ENCODE measurements at places on chromosomes 13 and 19.
A peak's percentile ranks its signal among the peaks of the same experiment; 100 is the strongest.

GRCh38 chr13:19023115-19023514 lies 158.5 kb downstream of the TUBA3C start:
- no peak for DNase-seq

DNA sequence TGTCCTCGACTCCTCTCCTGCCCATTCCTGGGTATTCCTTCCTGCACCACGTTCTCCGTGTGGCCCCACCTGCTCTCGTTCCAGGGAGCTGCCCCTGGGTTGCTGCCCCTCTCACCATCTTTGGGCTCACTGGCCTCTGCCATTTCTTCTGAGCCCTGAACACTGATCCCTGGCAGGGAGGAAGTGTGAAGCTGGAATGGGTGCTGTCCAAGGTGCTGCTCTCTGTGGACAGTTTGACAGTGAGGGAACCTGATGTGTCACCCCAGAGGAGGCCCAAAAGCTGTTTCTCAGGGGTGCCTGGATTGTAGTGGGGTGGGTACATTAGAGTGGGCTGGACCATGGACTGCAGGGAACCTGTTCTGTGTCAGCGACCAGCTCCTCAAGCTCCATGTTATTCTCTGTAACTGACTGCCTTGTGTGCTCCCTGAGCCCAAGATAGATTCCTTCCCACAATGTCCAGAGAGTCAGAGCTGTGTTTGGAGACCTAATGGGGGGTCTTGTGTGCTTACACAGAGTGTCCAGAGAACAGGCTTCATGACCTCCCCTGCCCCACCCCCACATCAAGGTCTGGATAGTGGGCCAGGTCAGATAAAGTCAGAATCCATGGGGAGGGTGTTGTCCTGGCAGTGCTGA lies 7.2 kb upstream of the CEACAM8 start:
- DNase-seq: no peak

DNA sequence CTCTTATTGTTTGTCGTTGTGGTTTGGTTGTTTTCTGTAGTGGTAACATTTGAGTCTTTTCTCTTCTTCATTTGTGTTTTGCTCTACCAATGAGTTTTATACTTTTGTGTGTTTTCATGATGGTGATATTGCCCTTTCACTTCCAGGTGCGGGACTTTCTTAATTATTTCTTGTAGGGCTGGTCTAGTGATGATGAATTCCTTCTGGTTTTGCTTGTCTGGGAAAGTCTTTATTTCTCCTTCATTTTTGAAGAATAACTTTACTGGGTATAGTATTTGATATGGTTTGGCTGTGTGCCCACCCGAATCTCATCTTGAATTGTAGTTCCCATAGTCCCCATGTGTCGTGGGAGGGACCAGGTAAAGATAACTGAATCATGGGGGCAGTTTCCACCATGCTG lies 6.8 kb upstream of the CLEC4M start:
- no peak for DNase-seq

DNA sequence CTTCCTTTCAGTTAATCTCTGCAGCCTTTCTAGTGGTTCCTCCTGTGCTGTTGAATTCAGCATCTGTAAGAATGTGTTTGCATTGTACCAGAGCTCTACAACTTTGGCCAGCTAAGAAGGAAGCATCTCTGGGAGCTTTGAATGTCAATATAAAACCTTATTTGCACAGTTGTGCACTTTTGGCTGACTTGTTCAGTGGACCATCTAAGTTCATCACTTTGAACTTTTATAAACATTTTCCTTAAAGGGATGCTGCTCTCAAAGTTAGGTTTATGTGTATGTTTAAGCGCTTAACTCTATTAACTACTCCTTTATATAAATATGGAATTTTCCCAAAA lies 15.6 kb downstream of the POLR1D start:
- DNase-seq: no peak

- no peak for DNase-seq
These were observed 149.3 kb downstream of the VWA8 start for GRCh38 chr13:41811588-41812021.

- DNase-seq: no peak
These were observed 384.3 kb downstream of the HS6ST3 start for GRCh38 chr13:96474181-96474557.

- no peak for DNase-seq
These were observed 2.2 kb upstream of the COX6B1 start for GRCh38 chr19:35645680-35646511.

- no peak for DNase-seq
These were observed at the start of gene TOMM40 for GRCh38 chr19:44891016-44891882. TSS of gene TOMM40 (plus strand) at chr19:44891254. CDS start at chr19:44891416, 162 bp downstream.

DNA sequence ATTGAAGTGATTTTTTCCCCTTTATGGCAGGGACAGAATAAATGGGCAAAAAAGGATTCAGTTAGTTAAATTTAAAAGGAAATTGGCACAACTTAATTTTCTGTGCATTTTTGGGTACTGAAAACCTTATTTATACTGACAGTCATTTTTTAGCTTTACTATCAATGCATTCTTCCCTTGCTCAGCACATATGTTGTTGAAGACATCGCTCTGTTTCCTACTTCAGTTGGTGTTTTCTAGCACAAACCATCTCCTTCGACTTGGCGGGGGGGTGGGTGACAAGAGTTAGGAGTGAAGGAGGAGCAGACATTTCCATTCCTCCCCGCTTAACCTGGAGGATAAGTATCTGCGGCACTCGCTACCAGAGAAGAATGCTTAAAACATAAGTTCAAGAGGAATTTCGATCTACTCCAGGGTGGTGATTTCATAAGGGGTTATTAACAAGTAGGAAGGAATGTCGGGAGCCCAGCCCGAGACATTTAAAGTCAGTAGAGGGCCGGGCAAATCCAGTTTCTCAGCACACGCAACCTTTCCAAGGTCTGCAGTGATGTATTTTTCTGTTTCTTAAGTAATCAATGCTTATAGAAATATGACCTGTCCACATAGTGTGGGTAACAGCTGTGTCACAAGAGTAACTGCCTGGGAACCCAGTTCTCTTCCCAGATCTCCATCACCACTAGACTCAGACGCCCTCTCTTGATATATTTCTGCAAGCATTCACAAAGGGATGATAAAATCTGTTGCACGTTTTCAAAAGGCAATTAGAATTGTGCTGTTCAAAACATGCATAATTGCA lies 525.8 kb downstream of the MYO16 start:
- no peak for DNase-seq

DNA sequence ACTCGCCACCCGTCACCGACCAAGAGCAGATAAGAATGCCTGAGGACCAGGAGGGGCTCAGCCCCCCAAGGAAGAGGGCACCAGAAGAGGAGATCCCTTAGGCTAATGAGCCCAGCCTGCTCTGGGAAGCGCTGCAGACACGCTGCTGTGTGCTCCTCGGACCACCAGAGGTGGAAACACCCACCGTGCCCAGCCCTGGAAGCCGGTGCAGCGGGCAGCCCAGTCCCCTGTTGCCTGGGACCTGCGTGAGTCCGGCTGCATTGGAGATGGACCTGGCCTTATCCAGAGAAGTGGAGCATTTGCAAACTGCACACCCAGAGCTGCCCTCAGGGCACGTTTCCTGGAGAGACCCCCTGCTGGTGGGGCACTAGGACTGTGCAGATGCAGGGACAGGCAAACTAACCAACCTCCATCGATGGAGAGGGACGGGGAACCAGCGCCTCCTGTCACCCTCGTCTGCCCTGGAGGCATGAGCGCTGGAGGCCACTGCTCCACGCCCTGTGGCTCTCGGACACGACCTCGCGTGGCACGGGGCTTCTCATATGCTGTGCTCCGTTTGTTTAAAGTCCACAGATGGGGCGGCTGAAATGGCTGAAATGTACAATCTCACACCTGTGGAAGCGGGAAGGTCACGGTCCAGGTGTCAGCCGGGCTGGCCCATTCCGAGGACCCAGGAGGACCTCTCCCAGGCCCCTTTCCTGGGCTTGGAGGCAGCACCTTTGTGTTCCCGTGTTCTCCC lies 153.9 kb downstream of the KDM4B start:
- DNase-seq: no peak

GRCh38 chr13:42322806-42323205 lies 50.9 kb downstream of the AKAP11 start:
- no peak for DNase-seq

- DNase-seq: no peak
These were observed 14.8 kb downstream of the RB1 start for GRCh38 chr13:48318377-48318811.

DNA sequence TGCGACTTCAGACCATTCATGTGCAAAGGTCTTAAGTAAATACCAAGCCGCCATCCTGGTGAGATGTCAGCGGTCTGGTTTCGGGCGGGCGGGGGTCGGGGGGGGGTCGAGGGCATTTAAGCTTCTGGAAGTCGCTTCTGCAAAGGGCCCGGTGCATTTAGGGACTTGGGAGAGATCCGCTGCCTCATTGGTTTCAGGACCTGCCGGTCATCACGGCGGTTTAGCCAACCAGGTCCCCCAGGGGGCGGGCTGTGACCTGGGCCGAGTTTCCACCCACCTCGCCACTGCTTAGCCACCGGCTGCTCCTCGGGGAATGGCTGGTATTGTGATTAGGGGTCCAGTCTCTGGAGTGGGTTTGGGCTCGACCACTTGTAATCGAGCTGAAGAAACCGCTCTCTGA lies 7.8 kb downstream of the ANKLE1 start:
- no peak for DNase-seq

DNA sequence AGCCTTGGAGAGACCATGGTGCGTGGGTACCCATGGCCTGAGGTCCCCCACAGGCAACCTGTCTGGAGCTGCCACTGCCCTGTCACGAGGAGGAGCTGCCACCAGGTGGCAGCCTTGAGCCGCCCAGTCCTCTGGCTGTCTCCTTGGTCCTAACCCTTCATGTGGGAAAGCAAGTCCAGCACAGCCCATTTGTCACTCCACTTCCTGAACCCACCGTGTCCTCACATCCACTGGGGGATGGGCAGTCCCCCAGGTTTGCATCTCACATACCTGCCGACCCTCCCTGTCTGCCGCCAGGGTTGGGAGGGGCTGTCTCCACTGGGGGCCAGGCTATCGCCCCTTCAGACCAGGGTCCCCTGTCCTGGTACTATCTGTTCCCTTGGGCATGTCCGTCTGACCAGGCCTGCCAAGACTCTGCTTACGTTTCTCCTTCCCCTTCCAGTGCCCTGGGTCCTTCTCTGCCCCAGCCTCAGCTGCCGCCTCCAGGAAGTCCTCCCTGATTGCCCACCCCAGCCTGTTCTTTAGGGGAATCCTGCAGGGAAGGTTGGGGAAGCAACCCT lies 4.5 kb downstream of the FAM174C start:
- peak; percentile 84 for DNase-seq

DNA sequence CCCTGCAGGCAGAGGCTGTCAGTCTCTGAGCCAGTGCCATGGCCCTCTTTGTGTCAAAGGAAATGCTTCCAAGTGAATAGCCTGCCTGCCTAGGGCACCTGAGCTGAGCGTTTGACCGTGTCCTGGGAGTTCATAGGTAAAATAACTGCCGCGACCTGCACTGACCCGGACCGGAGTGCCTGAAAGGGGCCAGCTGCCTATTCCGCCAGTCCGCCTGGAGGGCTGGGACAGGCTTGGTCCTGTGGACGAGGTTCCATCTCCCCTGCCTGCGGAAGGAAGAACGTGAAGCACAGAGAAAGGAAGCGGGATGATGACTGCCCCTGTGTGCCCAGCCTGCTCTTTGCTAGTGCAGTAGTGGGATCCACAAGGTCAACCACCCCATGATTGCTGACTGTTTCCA lies 17.5 kb upstream of the ZNF492 start:
- DNase-seq: no peak

DNA sequence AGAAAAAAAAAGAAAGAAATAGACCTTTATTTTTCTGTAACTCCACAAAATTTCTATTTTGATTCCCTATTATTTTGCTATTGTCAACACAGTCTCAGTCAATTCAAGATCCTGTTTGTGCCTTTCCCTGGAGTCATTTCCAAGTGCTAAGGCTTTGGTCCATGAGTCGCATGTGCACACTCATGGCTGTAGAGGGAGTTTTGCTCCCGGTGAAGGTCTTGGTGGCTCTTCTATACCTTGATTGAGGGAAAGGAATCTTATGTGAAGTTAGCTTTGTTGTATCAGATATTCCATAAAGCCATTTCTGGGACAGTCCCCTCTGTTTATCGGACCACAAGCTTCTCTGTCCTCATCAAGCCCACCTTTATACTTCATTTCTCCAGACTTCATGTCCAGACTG lies 58.7 kb upstream of the ALOX5AP start:
- DNase-seq: no peak

- DNase-seq: no peak
These were observed 43.9 kb downstream of the RCBTB2 start for GRCh38 chr13:48488995-48489394.

DNA sequence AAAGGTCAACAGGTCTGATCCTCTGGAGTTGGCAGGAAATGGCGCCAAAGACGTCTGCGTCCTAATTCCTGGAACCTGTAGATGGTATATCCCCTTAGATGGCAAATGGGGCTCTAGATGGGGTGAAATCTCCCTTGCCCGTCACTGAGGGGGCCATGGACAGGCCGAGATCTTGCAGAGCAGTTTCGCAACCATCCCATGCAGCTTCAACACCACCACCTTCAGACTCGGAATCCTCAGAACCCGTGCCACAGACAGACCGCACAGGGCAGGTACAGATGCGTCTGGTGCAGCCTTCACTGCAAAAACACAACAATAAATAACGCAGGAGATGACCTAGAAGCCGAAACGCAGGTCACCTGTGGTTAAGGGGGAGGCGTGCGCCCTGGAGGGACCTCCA lies 17.7 kb downstream of the REXO1 start:
- no peak for DNase-seq

DNA sequence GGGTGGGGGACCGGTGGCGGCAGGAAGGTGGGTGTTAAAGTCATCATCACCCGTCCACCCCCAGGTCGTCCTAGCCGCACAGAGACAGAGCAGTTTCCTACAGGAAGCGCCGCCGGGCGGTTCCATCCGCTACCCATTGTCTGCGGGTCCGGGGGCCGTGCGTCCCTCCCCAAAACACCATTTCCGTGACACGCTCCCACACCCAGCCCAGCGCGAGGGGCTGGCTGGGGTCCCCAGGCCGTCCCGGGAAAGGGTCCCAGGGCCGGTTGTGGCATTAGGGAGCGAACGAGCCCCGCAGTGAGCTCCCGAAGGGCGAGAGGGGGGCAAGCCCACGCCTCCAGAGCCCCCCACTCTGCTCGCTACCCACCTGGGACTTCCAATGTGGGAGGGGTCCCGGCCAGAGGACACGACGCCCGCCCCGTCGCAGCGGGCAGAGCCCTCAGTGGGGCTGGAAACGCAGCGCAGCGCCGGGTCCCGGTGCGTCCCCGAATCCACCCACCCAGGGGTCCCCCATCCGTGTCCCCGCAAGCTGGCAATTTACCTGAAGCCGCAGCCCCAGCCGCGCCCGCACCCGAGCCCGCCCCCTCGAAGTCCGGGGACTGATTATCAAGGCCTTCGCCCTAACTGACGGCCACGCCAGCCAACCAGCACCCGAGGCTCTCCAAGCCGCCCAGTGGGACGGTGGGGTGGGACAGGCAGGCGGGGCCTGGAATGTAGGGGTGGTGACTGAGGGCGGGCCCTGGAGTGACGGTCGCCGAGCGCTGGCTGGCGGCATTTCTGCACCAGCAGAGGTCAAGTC lies at the start of gene KANK3:
TSS of gene KANK3 (minus strand) at position 579 of the 799 bp plus-strand sequence. CDS start 5,434 bp downstream, outside the sequence.
- DNase-seq: peak; percentile 89

- DNase-seq: no peak
These were observed 13.2 kb downstream of the STXBP2 start for GRCh38 chr19:7650148-7650547.
